Renal pelvis (tissue), 12 donors: ENCODE measurements at places on chromosomes 12 and 14. TPM values are rescaled to one million over a fixed set of nuclear protein-coding genes. Genes with fewer than 3 reads are reported as not detected.

DNA sequence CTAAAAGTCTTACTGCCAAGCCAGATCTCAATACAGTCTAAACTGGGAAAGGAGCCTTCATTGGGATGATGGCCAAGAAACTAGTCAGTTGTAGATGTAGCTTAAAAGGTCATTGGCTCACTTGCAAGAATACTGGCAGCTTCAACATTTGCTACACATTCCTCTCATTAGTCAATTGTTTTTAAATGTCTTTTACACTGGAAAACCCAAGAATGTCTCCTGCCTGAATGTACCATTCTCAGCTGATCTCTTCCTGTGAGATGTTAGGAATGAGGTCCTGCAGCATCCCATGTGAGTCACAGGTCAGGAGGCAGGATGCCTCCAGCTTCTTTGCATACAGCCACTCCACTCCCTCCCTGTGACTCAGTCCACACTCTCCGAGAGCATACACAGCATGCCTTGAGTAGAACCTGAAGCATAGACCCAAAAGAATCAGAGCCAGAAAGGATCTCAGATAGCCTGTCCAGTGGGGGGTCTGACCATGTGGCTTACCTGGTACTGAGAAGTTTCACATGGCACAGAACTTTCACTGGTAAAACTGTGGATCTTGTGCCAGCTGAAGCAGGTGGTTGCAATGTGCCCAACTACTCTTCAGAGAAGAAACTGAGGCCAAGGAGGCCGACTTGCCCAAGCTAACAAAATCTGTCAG is 56.0 kb upstream of the HECTD1 start:
- DNase-seq, result no peak

DNA sequence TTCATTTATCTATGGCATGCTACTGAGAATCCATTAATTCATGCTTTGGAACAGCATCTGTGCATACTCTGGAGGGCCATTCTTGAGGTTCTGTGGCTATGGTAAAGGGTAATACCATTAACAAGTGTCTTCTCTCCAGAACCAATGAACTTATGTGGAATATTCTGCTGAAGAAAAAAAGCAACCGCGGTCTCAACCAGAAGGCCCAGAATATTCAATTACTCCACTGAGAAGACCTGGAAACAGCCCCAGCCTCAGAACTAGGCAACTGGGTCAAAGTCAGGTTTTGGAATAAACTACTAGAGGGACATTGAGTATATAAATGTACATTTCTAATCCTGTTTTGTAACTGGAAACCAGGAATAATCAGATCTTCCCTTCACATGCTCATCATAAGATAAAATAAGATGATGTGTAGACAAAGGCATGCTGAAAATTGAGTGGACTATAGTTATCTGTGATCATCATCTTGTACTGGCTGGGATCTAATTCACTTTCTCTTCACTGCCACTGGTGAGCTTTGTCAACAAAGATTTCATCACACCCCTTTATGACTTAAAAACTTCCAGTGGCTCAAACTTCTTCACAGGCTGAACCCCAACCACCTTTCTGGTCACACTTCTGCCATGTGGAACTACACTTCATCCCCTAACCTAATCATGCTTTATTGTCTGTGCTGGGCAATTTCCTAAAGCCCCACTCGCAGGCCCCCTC is 6.0 kb downstream of the SPTB start:
- DNase-seq, result no peak

DNA sequence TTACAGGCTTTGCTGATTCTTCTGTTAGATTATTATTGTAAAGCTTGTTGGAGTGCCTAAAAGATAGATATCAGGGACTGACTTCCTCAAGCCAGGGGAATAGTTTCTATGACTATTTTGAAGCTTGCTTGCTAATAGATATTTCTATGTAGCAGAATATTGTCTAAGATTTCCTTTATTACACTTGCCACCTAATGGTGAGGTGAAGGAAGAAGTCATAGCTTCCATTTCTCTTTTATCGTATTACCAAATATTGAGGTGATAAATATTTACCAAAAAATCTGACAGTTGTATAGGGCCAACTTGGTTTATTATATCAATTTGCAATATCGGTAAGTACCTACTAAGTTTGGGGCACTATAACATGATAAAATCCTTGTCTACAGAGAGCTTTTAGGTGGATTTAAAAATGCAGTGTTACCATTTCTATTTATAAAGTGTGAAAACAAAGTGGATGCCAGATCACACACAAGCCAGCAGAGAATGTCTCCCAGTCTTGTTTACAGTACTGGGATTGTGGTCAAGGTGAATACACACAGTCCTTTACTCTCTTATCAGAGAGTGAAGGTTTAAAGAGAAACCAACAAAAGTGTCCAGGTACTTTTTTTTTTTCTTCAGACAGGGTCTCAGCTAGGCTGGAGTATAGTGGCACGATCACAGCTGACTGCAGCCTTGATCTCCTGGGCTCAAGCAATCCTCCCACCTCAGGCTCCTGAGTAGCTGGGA is 137.9 kb downstream of the IGF1 start:
- DNase-seq, result no peak

DNA sequence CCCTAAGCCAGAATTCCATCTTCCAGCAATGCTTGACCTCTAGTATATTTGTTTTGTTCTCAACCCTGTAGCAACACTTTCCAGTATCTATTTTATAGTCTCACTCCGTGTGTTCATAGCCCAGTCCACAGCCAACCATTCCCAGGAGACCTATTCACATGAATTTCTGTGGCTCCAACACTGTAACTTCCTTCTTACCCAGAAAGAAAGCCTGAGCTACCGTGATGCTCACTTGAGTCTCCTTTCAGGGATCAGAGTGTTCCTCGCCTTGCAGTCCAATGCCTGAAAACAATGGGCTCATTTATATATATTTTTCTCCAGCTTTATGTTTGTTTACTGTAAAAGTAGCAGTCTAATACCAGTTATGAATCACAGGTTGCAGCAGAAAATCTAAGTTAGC is 645.0 kb upstream of the NOVA1 start:
- DNase-seq, result peak; percentile 20

DNA sequence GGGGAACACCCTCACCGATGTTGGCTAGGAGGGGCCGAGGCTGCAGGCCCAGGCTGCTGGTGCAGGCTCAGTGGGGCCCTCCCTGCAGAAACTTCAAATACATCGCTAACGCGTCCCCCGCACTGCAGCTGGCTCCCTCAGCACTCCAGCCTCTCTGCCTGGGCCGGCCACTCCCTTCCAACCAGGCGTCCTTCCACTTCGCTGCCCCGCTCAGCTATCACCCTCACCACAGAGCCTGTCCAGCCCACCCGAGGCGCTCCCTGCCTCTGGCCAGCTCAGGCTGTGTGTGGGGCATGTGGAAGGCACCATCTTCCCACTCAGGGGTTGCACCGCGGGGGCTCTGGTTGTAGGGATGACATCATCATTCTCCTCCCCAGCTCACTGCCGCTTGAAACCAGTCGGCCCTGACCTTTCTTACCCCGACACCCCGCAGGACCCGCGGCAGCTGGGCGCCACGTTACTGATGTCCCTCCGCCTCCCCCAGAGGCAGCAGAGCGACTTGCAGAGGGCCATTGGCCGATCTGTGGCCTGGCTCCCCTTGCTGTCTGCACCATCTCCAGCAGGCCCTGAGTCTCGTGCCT is 199.9 kb upstream of the RTL1 start:
- no peak for DNase-seq

EGLN3 gene
- polyA plus RNA-seq, result 20.0 TPM

GRCh38 chr14:69855180-69855832 is 23.9 kb upstream of the SMOC1 start:
- no peak for DNase-seq

GRCh38 chr14:95352481-95352880 is 32.8 kb upstream of the CLMN start:
- DNase-seq, result no peak

GLT8D2 gene
- 10.7 TPM for polyA plus RNA-seq

BRMS1L gene
- polyA plus RNA-seq, result 16.4 TPM

CCNT1 gene
- polyA plus RNA-seq, result 31.7 TPM

DNA sequence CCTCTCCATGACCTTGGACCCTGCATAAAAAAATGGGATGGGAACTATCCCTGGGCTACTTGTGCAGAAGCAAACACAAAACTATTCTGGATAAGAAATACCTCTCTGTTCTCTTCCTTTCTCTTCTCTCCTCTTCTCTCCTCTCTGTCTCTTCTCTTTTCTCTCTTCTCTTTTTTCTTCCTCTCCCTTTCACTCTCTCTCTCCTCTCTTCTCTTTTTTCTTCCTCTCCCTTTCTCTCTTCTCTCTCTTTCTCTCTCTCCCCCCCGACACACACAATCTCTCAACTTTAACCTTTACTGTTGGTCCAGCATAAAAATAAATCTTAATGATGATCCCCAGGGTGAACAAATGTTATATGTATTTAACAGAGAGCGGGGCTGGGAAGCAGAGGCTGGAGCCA is 141.4 kb downstream of the SRGAP1 start:
- no peak for DNase-seq

KLRF1 gene
- 0.11 TPM for polyA plus RNA-seq

DNA sequence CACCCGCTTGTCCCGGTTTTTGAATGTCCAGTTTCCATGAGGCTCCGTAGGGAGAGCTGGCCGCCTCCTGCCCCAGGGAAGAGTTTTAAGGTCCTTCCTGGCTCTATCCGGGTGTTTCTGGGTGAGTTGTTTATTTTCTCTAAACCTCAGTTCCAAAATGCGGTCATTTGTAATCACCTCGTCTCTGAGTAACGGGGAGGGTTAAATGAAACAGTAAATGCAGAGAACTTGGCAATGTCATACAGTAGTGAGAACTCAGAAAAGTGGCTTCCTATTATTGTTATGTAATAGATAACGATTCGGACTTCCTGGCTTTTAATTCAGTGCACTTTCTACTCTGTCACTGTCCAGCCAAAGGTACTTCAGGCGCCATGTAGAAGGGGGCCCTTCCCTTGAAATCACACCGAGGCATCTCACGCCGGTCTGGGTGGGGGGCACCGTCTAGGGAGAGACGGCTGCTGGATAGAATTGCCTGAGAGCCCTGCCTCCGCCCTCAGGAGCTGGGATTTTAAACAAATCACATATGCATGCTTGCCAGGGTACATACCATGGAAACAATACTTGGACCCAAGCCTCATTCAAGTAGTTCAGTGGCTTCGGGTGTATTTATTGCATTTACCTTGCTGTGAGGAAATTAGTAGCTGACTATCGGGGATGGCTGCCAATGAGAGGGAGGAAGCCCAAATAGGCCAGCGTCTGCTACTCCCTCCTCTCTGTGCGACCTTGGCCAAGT is 26.4 kb downstream of the NOS1 start:
- no peak for DNase-seq

DNA sequence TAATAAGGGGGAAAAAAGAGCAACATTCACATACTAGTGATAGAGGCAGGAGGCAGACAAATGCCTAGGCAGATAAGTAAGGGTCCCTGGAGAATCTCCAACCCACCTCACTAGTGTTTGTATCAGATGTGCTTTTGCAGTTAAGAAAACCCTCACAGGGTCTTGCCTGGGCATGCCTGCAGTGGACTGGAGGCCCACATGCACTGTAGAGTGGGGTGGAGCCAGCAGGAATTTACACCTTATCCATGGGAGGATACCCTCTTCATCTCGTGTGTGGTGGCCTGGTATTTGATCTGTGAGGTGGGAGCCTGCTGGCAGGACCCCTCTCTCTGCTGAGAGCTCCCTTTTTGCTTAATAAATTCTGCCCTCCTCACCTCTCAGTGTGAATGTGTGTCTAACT is 238.0 kb upstream of the SLC16A7 start:
- DNase-seq, result no peak

AKAP6 gene
- polyA plus RNA-seq, result 2.2 TPM

DNA sequence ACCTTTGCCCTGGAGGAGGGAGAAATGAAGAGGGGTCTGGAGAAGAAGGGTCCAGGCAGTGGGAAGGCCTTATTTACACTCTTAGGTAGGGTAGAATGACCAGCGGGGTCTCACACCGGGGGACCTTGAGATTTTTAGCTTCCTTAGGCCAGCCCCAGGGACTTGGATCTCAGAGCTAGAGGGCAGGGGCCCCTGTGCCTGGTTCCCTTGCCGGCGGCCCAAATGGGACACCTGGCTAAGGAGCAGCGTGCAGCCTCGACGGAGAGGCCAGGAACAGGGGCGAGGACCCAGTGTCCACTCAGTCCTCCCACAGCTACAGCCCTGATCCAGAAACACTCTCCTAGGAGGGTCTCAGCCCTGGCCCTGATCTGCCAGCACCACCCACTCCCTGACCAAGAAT is 41.8 kb downstream of the DIO3 start:
- no peak for DNase-seq

DNA sequence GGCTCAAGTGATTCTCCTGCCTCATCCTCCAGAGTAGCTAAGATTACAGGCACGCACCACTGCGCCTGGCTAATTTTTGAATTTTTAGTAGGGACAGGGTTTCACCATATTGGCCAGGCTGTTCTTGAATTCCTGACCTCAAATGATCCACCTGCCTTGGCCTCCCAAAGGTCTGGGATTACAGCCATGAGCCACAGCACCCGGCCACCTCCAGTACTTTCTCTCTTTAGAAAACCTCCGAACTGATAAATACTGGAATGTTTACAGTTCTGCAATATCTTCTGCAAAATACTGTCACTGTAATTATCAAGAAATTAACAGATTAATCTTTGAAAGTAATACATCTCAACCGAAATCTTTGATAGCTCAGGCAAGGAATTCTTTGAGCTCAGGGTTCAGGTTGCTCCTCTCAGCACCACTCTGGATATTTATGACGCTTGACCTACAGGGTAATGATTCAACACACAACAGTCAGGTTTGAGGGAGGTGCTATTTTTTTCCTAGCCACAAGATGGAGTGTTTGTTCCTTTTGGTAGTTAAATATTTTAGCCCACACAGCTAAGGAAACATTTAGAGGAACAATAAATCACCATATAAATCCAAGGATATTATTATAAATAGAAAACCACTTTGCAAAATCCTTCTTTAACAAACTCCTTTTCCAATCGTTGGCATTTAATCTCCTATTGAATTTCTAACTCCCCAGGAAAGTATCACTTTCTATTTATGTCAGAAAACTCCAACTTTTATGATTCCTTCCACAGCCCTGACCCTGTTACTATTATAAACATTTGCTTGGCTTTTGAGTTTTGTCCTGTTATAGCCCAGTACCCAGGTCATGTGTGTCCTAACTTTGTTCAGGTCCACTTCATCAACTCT is 48.6 kb upstream of the GTF2A1 start:
- peak; percentile 85 for DNase-seq

DNA sequence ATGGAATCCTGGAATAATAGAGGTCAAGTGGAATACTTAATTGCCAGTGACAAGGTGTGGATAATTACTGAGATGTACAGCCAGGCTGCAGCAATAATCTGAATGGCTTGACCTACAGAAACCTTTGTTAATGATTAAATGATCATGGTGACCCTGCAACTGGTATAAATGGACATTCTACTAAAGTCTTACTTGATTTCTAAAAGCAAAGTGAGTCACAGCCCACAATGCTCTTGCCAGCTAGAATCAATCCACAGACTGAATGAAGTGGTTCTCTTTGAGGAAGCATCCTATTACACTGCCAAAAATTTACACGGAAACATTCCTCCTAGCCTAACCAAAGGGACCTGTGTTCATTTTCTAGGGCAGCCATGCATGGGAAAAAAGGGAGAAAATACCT is 518.5 kb downstream of the SOX5 start:
- DNase-seq, result no peak
